Body of pancreas (tissue), 4 donors: ENCODE measurements at places on chromosomes 5 and 9.

GRCh38 chr9:17017931-17018491 is 116.8 kb upstream of the CNTLN start:
- no peak for DNase-seq

DNA sequence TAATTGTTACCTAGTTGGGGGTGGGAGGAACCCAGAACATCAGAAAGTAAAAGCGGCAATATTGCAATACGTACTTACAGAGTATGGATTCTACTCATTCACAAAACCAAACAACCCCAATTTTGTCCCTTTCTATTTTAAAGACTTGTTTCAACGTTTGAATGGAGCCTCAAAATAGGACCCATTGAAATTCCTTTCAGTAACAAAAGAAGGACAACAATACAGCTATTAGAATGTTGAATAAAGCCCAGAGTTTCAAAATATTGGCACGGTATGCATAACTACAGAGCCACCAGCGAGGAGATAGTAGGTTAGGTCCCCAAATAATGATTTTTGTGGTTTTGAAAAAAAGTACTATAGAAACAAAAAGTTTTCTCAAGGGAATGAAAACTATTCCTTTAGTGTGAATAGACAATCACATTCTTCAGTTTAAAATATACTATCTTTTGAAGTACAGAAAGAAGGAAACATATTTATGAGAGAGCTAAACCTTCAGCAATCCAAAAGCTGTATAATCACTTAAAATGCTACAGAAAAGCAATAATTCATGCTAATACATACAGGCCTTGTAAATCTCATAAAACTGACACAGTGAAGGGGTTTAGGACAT is 235.5 kb downstream of the RFX3 start:
- no peak for DNase-seq

DNA sequence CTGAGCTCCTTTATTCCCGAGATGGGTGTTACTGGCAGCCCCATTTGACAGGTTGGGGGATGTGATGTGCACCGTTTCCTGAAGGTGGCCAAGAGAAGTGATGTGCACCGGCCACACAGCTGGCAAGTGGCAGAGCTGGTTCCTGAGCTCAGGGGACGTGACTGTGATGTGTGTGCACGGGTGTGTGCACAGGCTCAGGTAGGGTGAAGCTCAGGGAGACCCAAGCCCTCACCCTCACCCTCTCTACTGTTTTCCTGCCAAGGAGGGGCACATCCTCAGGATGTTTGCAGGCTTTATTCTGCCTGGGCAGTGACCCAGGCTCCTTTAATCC is 56.6 kb downstream of the WWC1 start:
- DNase-seq, result no peak

- no peak for DNase-seq
Observed at GRCh38 chr9:128428644-128429512, 8.2 kb downstream of the CERCAM start.

DNA sequence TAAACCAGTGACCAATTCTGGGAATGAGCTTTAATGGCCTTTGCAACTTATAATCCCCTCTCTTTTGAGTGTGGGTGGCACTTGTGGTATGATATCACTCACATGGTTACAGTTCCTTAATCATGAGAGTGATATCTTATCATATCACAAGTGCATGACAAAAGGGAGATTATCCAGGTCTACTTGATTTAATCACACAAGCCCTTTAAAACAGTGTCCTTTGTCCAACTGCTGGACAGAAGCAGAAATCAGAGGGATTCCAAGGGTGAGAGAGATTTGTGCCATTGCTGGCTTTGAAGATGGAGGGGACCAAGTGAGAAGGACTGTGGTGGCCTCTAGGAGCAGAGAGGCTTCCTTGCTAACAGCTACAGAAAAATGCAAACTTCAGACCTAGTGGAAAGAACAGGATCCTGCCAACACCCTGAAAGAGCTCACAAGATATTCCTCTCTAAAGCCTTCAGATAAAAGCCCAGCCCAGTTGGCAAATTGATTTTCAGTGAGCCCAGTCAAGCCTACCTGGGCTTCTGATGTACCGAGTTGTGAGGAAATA is 279.0 kb upstream of the TLE4 start:
- no peak for DNase-seq

- no peak for DNase-seq
Observed at GRCh38 chr5:56039985-56040384, 45.2 kb upstream of the IL6ST start.

DNA sequence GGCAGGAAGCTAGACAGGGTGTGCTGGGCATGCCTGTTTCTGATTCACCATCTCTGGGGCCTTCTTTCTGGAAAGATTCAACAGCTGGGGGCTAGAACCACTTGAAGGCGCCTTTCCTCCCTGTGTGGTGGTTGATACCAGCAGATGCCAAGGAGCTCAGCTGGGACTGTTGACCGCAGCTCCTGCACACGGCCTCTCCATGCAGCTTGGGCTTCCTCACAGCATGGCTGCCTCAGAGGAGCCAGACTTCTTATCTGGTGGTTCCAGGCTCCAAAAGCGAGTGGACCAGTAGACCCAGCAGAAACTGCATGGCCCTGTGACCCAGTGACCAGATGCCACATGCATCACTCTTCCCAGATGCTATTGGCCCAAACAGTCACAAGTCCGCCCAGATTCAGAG is 74.7 kb upstream of the COL5A1 start:
- DNase-seq, result no peak

DNA sequence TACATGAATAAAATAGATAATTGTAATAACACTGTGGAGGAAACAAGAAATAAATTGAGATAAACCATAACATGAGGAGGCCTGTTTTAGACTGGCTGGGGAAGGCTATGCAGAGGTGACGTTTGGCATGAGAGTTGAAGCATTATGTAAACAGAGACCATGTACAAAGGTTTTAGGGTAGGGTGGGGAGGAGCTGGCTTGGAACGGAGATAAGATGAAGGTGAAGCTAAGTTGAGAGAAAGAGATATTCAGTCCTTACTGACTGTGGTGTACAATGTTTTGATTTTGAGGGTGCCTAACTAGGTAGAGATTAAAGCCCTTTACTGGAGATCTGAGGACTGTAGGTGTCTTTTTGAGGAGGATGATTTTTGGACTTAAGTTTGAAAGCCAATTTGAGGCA is 17.8 kb downstream of the MAN2A1 start:
- DNase-seq, result no peak

DNA sequence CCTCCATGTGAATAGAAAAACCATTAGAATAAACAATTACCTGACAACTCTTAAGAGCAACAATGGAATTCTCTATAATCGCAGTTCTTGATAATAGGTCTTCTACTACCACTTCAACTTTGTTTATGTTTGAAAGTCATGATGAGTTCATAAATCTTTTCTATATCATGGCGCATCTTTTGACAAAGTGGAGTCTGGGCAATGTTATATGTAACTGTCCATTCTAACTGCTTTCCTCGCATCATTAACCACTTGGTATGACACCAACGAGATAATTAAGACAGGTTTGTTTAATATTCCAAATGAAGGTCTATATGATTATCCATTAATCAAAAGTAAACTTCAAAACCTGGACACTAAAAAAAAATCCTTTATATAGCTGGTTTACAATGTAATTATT is 272.0 kb downstream of the DENND1A start:
- DNase-seq, result no peak

- DNase-seq, result no peak
Observed at GRCh38 chr9:84238652-84239051, 101.9 kb downstream of the SLC28A3 start.

GRCh38 chr5:40484495-40484894 is 195.2 kb upstream of the PTGER4 start:
- no peak for DNase-seq

DNA sequence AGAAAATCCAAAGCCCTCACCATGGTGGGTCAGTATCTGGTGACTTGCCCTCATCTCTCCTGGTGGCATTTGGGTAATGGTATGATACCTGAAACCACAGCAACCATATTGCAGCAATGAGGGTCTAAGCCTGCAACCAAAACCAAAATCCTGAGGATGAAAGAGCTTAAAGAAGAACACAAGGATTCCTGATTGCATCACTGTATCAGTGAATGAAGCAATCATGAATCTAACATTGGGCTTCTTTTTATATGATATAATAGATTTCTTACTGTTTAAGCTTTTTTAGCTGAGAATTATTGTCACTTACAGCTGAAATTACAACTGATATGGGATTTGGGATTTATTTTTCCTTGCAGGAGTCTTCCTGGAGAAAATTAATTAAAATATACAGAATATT is 269.9 kb downstream of the MEF2C start:
- no peak for DNase-seq

- no peak for DNase-seq
Observed at GRCh38 chr5:111668477-111669414, 88.2 kb downstream of the NREP start.

DNA sequence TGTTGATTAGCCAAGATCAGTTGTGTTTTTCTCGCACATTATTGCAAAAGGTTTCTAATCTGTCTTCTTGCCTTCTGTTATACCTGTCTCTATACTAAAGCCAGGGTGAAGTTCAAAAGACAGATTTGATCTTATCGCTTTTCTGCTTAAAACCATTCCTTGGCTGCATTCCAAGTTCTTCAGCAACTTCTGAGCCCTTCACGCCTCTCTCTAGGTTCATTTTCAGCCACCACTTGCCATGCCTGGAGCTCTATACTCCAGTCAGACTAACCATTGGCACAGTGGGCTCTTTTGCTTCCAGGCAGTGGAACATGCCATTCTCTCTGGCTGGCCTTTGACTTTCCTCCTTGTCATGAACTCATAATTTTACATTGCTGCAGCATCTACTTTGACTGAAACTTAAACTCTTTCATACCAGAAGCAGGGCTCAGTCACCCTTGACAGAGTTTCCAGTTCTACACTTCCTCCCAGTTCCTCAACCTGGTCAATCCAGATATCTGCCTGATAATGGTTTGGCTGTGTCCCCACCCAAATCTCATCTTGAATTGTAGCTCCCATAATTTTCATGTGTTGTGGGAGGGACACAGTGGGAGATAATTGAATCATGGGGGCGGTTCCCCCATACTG is 114.4 kb downstream of the SLC12A2 start:
- no peak for DNase-seq

- DNase-seq, result no peak
Observed at GRCh38 chr5:67407979-67408378, 211.4 kb upstream of the CD180 start.

GRCh38 chr9:71766663-71767062 is 1.6 kb downstream of the CEMIP2 start:
- no peak for DNase-seq

DNA sequence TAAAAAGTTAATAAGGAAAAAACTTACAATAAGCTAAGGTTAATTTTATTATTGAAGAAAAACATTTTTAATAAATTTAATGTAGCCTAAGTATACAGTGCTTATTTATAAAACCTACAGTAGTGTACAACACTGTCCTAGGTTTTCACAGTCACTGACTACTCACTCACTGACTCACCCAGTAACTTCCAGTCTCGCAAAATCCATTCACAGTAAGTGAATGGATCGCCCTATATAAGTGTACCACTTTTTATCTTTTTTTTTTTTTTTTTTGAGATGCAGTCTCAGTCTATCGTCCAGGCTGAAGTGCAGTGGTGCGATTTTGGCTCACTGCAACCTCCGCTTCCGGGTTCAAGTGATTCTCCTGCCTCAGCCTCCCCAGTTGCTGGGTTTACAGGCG is 47.7 kb downstream of the FNIP1 start:
- DNase-seq, result no peak

- no peak for DNase-seq
Observed at GRCh38 chr5:9790276-9790675, 160.1 kb upstream of the TAS2R1 start.
